Muscle of leg (tissue), 16 donors: ENCODE measurements at places on chromosomes 4 and X. TPM values are rescaled to one million over a fixed set of nuclear protein-coding genes. Genes with fewer than 3 reads are reported as not detected.
A peak's percentile ranks its signal among the peaks of the same experiment; 100 is the strongest.

The GPR82 gene
- total RNA-seq = 0.04 TPM

The CT45A1 gene
- total RNA-seq = 0.13 TPM

The PIR gene
- total RNA-seq = 2.4 TPM

The NFKB1 gene
- 16.8 TPM for total RNA-seq

- DNase-seq = no peak
Measured at GRCh38 chr4:93648258-93648657, 180.3 kb upstream of the ATOH1 start.

DNA sequence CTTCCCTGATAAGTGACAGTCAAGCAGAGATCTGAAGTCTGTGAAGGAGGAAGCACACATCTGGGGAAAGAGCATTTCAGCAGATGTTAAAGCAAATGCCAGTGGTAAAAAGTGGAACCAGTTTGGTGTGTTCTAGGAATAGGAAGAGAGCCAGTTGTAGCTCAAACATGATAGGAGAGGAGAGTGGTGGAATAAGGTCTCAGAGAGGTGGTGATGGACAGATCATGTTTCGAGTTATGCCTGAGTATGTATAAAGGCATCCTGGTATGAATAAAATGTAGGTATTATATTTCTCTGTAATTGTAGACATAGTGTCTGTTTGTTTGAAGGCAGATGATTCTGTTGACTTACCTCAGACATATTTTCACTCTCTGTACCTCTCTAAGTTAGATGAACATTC is 89.1 kb downstream of the LARP7 start:
- DNase-seq = peak; percentile 27

DNA sequence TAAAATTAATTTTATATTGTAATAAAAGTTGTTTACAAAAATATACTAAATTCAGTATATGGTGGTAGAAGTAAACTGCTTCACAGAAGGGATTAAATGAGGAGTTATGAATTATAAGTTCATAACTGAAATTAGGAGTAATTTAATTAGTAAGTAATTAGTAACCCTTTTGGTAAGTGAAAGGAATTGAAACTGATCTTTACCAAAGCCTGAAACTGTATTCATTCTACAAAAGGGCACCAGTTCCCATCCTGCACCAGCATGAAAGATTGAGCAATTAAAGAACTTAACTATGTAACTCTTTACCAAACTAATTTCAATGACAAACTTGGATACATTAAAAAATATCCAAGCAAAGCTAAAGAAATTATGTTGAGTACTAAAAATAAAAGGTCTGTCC is 8.2 kb downstream of the MED14 start:
- no peak for DNase-seq

DNA sequence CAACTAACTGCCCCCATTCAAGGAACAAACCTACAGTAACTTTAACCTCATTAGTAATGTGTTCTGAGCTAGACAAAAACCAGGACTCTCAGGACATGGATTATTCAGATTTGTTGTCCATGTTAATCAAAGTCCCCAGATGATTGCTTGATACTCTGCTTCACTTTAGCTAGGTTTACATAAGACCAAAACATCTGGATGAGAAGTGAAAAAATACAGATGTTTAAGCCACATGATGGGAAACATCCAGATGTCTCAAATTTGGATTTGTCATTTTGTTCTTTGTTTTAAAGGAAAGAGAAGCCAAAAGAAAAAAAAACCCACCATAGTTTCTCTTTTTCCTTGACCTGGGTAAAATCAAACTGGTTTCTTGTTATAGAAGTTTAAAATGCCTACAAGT is 48.5 kb upstream of the NRK start:
- peak; percentile 90 for DNase-seq

- no peak for DNase-seq
Measured at GRCh38 chr4:14977830-14978229, 24.5 kb upstream of the CPEB2 start.

DNA sequence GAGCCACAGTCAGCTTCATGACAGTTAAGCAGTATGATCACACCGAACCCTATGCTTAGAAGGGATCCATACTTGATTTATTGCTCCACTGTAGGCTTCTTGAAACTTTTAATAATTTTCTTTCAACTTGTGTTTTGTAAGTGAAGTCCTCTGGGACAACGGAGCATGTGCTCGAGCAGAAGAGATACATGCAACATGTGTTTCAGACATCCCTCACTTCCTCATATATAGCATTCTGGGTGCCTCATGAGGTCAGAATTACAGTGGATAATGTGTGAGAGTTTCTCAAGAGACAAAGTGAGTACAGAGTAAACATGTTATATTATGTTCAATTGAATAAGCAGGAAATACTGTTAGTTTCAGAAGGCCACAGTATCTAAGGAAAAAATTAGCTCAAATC is 893.2 kb downstream of the FAT4 start:
- DNase-seq = peak; percentile 23

- no peak for DNase-seq
Measured at GRCh38 chr4:26450418-26450817, 39.9 kb downstream of the CCKAR start.

DNA sequence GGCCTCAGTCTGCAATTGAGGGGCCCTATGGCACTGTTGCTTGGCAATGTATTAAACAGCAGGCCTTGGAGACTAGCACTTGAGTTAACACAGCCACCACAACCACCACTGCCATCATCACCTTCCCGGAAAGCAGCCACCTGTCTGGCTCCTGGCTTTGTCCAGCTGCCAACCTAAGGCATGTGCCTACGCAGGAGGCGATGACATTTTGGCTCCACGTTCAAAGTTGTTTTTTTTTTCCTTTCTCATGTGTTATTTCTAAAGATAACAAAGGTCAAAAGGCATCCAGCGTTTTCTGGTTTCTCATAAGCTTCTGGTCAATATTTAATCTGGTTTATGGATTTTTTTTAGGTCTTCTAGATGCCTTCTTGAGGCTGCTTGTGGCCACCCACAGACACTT is 7.5 kb downstream of the CLDN2 start:
- DNase-seq = no peak

GRCh38 chrX:9961750-9962149 is 5.4 kb upstream of the CLDN34 start:
- no peak for DNase-seq

DNA sequence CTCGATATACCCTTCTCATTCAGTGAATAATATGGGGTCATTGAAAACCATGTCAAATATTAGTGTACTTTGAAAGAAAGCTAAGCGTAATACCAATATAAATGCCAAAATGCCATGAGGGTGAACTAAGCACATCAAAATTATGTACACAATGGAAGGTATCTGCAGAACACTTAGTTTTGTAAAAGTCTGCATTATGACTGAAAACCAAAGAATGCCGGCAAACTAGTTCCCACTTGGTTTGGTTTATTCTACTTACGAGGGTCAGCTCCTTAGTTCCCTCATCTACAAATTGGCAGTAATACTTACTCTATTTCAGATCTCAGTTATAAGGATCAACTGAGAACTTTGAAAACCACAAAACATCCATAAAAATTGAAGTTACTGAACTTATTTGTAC is 27.3 kb downstream of the RPS6KA6 start:
- DNase-seq = no peak

DNA sequence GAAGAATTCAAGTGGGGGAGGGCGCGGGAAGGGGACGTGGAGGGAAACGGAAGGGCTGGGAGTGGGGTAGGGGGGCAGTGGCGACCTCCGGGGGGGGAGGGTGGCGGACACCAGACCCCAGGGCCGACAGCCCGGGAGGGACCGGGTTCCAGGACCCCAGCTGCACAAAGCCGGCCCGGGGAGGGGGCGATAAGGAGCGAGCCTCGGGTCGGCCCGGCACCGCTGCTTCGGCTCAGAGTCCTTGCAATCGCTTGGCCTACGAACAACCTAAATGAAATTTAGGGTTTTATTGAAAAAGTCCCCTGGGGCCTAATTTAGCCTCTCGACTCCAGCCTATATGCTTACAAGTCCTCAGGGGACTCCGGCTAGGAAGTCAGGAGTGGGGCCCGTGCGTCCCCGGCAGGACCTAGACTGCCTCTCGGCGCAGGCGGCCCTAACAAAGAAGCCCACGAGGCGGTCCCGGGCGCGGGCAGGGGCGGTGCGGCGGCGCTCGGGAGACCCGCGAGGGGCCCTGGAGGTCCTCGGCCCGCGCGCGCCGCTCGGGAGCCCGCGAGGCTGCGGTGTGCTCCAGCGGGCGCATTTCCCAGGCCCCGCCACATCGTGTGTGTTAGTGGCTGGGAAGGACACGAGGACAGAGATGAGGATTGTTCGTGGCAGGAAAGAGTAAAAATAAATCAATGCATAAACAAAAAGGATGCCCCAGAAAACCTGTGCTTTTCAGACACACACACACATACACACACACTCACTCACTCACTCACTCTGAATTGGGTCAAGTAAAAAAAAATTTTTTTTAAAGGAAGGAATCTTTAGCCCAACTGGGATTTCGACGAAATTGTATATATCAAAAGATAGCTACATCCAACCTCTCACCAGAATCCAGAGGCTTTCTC is 70.0 kb downstream of the MGST2 start:
- peak; percentile 69 for DNase-seq

- no peak for DNase-seq
Measured at GRCh38 chr4:80197601-80198440, 518 bp downstream of the PRDM8 start.

GRCh38 chrX:132292793-132293192 is 73.5 kb upstream of the RAP2C start:
- DNase-seq = peak; percentile 83
